Thyroid gland (tissue), 4 donors: ENCODE measurements at places on chromosomes 6 and 20. TPM values are rescaled to one million over a fixed set of nuclear protein-coding genes. Genes with fewer than 3 reads are reported as not detected.

Gene HLA-G
- not detected for total RNA-seq

Gene ZNF165
- total RNA-seq, result 3.2 TPM

Gene OTOR
- not detected for total RNA-seq

Gene DDX43
- 6.0 TPM for total RNA-seq

Gene TRIM31
- total RNA-seq, result not detected

Gene RBPJL
- not detected for total RNA-seq

- H3K27me3 ChIP-seq, result no peaks in the 10 kb centered on the region
- no peak overlapping the region for H3K4me3 ChIP-seq
- DNase-seq, result peak; percentile 52
- H3K27ac ChIP-seq, result no peak overlapping the region
- no peaks in the 10 kb centered on the region for H3K4me1 ChIP-seq
Measured at GRCh38 chr20:49361862-49362660, 84.2 kb upstream of the ZNFX1 start.

- H3K27me3 ChIP-seq, result no peaks in the 10 kb centered on the region
- H3K36me3 ChIP-seq, result no peaks in the 10 kb centered on the region
- H3K4me3 ChIP-seq, result no peak overlapping the region
- no peak overlapping the region for H3K27ac ChIP-seq
Measured at GRCh38 chr6:52696418-52696817, 25.5 kb downstream of the TMEM14A start.

DNA sequence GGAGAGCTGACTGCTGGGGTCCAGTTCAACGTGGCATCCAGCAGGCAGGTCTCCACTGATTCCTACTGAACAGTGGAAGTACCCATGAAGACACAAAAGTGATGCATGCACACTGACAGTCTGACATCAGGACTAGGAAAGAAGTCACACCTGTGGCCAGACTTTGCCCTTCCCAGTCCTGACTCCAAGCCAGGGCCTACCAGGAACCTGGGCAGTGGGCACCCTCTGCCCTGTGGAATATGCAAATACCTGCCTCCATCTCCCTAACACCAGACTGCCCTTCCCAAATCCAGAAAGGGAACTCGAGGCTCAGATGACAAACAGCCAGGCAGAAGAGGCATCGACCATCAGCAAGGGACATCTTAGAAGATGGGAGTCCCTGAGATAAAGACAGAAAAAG is 50.9 kb downstream of the SLC23A2 start:
- no peaks in the 10 kb centered on the region for H3K27me3 ChIP-seq
- peaks cover 33% of the 10 kb centered on the region for H3K4me1 ChIP-seq
- no peak overlapping the region for H3K4me3 ChIP-seq
- peak overlapping the region; percentile 61 for H3K27ac ChIP-seq

GRCh38 chr20:48788486-48789072 is 39.2 kb downstream of the PREX1 start:
- no peak overlapping the region for H3K27ac ChIP-seq
- H3K4me1 ChIP-seq, result peaks cover 16% of the 10 kb centered on the region
- no peaks in the 10 kb centered on the region for H3K27me3 ChIP-seq
- no peaks in the 10 kb centered on the region for H3K36me3 ChIP-seq

DNA sequence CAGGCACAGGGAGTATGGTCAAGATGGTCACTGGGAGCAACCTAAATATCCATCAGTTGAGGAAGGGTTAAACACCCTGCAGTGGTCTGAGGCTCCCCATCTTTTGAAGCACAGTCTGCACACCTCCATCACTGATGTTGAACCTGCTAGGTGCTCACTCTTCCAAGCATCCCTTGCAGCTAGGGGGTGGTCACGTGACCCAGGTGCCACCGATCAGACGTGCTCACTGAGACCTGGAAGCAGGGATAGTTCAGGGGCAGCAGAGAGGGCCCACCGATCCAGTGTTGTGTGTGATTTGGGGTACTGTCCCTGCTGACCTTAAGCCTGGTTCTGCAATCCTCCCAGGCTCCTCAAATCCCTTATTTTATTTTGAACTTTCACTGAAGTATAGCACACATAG is 134.6 kb downstream of the CEBPB start:
- peaks cover 27% of the 10 kb centered on the region for H3K4me1 ChIP-seq
- H3K4me3 ChIP-seq, result no peak overlapping the region
- no peak overlapping the region for H3K27ac ChIP-seq
- DNase-seq, result no peak
- no peaks in the 10 kb centered on the region for H3K36me3 ChIP-seq

- H3K4me3 ChIP-seq, result no peak overlapping the region
- no peak for DNase-seq
- no peaks in the 10 kb centered on the region for H3K27me3 ChIP-seq
- no peaks in the 10 kb centered on the region for H3K36me3 ChIP-seq
Measured at GRCh38 chr20:46838011-46838410, 56.6 kb upstream of the EYA2 start.
